Urothelium cell line (cell line): ENCODE measurements at places on chromosomes 1 and 21.

DNA sequence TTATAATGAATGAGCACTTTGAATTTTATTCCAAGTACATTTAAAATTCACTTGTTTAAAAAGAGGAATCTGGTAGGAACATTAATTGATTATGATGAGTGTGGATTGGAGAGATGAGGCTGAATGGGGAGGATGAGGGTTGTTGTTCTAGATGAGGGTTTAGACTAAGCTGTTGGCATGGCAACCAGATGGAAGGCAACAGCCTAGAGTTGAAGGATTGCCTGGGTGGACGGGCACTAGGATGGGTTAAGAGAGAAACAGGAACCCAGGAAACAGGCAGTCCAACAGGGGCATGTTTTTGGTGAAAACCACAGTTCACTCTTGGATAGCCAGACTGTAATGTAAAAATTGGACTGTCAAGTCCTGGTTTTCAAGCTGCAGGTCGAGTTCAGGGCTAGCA lies 125.5 kb downstream of the CHRM3 start:
- DNase-seq = no peak

- DNase-seq = no peak
Measured at GRCh38 chr1:152034324-152034653, 2.5 kb downstream of the S100A11 start.

GRCh38 chr1:180163041-180163440 lies 8.4 kb downstream of the QSOX1 start:
- no peak for DNase-seq

GRCh38 chr21:28550057-28550825 lies 442.4 kb downstream of the LTN1 start:
- DNase-seq = no peak
